ENCODE measurements at places on chromosomes 4 and X. TPM values are rescaled to one million over a fixed set of nuclear protein-coding genes. Genes with fewer than 3 reads are reported as not detected.
A peak's percentile ranks its signal among the peaks of the same experiment; 100 is the strongest.

DNA sequence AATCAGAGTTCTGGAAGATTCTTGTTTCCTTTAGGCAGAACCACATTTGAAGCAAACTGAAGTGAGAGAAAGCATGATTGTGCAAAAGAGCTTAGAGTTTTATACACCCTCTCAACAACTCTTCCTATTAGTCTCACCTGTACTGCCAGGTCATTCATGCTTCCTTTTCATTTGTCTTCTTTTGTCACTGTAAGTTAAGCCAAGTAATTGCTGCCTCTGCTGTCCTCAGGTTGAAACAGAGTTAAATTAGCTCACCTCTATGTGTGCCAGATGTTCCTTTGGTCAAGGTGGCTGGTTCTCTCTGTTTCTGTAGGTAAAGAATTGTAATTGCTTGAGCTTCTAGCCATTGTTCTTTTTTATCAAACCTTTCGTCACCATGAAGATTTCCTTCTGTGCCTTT, 41.1 kb upstream of the HPGD start:
- no peak for DNase-seq

Gene CFI
- not detected for total RNA-seq

- no peak for DNase-seq
Observed at GRCh38 chr4:142512161-142512560, 333.9 kb downstream of the INPP4B start.

- DNase-seq = no peak
Observed at GRCh38 chrX:120768681-120769080, 107.0 kb downstream of the CT47B1 start.

DNA sequence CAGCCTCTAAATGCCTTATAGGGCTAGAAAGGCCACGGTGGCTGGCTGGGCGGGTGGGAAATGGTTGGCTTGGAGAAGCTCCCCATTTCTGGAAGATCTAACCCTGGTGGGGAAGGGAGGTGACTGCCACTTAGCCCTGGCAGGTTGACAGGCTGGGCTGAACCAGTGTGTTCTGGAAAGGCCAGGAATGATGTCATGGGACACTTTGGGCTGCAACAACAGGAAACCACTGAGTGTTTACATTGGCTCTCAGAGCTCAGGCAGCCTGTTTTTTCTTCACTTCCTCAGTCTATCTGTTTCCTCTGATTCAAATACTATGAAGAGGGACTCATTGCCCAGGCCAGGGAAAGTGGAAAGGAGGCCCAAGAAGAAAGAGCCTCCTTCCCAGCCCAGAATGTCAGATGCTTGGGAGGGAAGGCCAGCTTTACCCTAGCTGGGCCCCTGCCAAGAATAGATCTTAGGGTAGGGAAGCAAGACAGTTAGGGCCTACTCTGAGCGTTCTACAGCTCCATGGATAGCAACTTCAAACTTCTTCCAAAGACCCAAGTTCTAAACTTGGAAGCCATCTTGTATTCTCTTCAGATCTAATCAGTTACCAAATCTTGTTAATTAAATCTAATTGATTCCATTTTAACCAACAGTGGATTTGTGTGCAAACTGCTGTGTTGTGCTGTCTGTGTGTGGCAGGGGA, 65.8 kb upstream of the MSN start:
- DNase-seq = peak; percentile 17

Gene GBA3
- not detected for total RNA-seq

Measured in CD4-positive, alpha-beta T cell (primary cell).